ENCODE measurements at places on chromosomes 3 and 15. TPM values are rescaled to one million over a fixed set of nuclear protein-coding genes. Genes with fewer than 3 reads are reported as not detected.
A peak's percentile ranks its signal among the peaks of the same experiment; 100 is the strongest.

EPHA3 gene
- total RNA-seq, result 20.4 TPM

ABHD17C gene
- 1.4 TPM for total RNA-seq

EPHB3 gene
- 5.4 TPM for total RNA-seq

TIMP4 gene
- 35.1 TPM for total RNA-seq

DNA sequence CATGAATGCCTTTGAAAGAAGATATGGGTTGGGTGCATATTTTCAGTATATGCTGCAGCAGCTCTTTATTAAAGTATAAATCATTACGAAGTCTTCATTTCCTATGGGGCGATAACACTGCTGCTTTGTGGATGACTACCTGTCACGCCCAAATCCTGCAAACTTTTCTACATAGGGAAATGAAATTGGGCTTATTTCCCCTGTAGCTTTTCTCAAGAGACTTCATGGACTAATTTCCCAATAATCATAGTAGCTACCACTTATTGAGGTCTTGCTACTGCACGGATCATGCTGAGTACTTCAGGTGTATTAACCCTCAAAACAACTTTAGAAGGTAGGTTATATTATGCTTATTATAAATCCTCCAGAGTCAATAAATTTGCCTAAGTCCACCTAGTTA lies 8.0 kb downstream of the TGFBR2 start:
- no peak for ATAC-seq

DNA sequence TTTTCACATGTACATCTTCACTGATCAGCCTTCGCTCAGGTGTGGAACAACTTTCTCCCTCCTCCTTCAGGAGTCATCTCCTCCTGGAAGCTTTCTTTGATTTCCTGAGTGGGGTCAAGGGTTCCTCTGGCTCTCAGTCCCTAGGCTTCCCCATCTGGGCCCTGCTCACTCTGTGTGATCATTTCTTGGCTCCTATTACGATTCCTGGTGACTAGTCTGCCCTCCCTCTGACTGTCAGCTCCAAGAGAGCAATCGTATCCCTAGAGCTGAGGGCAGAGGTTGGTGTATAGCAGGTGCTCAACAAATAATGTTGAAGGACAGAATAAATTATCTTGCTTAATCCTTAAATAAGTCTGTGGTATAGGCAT lies 15.3 kb upstream of the PRKCD start:
- ATAC-seq, result no peak

DNA sequence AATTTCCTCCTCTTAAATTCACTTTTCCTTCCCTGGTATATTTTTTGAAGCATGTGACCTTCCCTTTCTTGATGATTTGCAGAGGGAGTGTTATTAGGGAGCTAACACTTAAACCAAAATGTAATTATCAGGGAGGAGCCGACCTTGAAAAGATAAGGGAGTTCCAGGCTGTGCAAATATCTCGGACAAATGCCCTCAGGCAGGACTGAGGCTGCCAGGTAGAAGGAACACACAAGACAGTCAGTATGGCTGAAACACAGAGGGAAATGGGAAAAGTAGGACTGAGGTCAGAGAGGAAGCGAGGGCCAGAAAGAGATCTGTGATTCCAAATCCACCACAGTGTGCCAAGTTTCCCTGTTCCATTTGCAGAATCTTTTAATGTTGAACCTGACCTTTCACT lies 221.0 kb downstream of the CNTN3 start:
- ATAC-seq, result no peak

- peak; percentile 93 for ATAC-seq
Observed at GRCh38 chr3:24220859-24221657, 273.6 kb downstream of the THRB start.

- no peak for ATAC-seq
Observed at GRCh38 chr3:167203062-167203461, 177.0 kb downstream of the ZBBX start.

GRCh38 chr15:32882955-32883354 lies 165.2 kb downstream of the GREM1 start:
- no peak for ATAC-seq

DNA sequence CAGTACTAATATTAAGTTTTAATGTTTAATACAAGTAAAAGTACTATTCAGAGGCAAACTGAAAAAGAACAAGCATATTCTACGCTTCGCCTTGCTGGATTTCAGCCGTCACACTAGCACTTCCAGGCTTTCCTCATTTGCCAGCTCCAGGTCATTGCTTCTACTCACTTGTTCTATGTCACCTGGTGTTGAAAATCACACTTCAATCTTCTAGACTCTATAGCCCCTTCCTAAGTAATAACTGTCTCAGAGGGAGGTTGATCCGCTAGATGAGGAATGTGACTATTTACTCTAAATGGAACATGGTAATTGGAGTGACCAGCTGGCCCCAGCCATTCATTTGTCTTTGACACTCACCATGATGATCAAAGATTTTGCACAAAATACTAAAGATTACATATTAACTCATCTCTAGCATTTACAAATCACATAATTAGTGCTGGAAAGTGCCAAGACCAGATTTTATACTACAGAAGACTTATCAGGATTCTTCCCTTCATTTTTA lies 92.0 kb downstream of the GAP43 start:
- ATAC-seq, result no peak

DNA sequence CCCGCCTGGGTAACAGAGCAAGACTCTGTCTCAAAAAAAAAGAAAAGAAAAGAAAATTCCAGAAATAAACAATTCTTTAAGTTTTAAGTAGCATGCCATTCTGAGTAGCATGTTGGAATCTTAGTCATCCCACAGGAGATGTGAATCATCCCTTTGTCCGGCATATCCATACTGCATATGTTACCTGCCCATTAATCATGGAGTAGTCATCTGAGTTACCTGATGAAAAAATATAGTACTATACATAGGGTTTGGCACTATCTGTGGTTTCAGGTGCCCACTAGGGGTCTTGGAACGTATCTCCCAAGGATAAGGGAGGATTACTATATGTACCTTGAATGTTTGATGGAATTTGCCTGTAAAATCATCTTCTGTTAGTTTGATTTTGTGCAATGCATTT lies 6.3 kb upstream of the CCR4 start:
- ATAC-seq, result no peak

GRCh38 chr3:74531491-74531890 lies 83.0 kb downstream of the CNTN3 start:
- no peak for ATAC-seq

GRCh38 chr3:116776880-116777785 lies 67.6 kb downstream of the TUSC7 start:
- no peak for ATAC-seq

DNA sequence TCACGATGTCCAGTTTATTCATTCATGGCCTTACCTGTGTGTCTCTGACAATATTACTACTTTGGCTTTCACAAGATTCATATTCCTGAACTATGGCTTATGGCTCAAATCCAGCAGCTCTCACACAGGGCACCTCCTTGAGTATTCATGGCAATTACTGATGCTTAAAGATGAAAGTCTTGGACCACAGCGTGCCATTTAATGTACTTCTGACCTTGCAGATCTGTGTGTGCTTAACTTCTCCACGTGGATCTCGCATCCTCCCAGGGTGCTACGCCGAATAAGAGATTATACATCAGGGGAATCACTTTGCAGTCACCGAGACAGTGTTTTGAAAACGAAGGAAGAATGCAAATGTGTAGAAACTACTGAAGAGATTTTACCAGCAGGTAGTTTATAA lies 147.5 kb downstream of the TNIK start:
- ATAC-seq, result no peak
